GM12892 (cell line): ENCODE measurements at places on chromosomes 7 and 10.

- DNase-seq: no peak
These were observed 219.5 kb upstream of the CSTF2T start for GRCh38 chr10:51918884-51919325.

DNA sequence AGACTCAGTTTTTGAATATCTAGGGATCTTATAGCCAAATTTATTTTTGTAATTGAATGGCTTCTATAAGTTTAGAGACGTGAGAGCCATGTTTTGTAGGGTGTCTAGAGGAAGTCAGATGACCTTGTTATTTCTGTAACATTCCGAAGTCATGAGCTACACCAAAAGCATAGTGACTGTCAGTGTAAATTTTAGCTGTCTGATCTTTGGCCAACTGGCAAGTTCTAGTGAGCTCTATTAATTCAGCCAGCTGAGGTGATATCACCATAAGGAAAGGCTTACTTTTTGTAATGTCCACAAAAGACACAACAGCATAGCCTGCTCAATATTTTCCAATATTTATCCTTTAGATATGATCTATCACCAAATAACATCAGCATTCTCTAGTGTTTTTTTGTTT, 9.9 kb upstream of the NT5C3A start:
- no peak for DNase-seq

- no peak for DNase-seq
These were observed 69.6 kb downstream of the PARP12 start for GRCh38 chr7:139993169-139993568.

GRCh38 chr7:157691586-157692459, 355.0 kb downstream of the DNAJB6 start:
- DNase-seq: no peak

GRCh38 chr7:22159341-22159740, 197.6 kb downstream of the RAPGEF5 start:
- DNase-seq: no peak

DNA sequence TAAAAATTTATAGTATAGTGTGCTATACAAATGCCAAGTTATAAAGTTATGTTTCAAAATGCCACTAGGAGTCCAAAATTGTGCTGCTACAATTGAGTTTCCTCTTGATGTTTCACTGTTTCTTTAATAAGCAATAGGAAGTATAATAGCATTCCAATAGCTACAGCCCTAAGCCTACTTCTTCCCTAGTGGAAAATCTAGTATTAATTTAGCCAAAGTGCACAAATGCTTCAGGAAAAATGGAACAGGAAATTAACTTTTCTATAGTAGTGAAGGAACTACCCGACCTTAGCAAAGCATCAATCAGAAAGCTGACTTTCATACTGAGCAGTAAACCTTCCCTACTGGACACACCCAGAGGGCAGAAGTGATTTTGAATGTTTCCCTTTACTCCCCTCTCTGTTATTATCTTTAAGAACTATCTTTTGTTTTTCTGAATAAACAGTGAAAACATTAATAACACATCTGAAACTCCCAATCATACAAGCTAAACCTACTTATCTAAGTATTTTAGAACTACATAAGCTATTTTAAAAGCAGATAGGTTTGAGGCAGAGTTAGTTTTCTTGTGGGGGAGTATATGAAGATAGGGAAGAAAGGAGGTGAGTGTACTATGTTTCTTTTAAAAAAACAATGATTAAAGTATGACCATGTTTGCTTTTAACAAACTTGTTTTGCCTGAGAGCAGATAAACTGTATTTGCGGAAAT, 13.7 kb downstream of the CPED1 start:
- no peak for DNase-seq

DNA sequence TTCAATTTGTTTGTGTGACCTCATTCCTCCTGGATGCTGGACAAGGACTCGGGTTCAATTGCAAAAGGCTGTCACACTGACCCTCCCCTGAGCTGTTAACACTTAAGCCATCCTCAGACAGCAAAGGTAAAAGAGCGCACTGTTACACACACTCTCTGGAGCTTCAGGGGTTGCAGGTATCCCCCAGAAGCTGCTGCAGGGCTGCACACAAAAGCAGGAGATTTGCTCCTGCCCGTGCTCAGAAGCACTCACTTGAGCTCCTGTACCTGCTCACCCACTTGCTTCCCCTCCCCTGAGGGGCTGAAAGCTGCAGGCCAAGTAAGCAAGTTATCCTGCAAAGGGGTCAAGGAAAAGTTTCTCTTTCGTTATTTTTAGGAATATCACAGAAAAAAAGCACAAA, 886.2 kb upstream of the ZWINT start:
- no peak for DNase-seq

DNA sequence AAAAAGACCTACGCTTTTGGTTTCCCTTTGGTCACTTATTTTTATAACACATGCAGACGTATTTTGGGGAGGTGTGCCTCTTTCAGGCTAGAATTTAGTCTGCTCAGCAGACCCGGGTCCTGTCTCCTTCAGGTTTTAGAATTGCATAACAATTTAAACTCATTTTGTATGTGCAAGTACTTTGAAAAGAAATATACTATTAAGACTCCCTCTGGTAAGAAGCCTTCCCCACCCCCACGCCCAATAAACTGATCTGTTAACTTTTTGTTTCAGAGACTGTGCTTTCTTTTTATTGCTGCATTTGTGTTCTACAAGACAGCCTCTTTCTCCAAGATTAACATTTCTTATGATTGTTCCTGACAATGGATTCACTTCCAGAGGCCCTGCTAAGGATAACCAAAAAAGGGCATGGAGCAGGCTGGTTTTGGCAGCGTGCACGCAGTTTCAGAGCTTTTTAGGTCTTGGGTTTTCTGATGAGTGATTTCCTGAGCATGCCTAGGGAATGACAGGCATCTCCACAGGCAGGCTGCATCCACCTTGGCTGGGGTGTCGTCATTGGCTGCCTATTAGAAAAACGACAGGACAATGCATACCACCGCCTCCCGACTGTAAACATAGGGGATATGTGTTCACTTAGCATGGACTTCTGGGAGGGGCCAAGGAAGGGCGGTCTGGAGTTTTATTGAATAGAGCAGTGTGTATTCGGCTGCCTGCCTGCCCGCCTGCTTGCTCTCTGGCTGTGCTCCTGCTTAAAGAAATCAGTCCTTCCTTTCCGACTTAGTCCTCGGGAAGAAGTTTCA, at the start of gene CALD1:
TSS of gene CALD1 (plus strand) at position 694 of the 800 bp plus-strand sequence. CDS start 88,100 bp downstream, outside the sequence.
- no peak for DNase-seq

- DNase-seq: no peak
These were observed 6.3 kb downstream of the ZC3HAV1 start for GRCh38 chr7:139103057-139103815.

GRCh38 chr7:15947754-15948153, 261.3 kb upstream of the MEOX2 start:
- DNase-seq: no peak

GRCh38 chr10:78404296-78404695, 370.6 kb downstream of the RPS24 start:
- no peak for DNase-seq

DNA sequence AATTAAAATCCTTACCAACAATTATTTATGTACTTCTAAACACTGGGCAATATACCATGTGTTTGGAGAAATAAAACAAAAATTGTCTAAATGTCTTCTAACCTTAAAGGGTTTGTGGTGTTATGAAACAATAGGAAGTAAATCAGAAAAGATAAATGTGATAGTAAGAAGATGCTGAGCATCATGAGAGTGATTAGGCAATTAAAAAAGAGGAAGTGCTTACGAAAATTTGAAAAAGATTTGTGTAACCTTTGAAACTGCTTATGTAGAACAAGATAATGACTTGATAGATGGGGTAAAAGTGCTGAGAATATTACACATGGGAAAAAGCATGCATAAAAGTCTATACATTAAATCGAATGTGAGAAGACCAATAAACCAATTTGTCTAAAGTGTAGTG, 573.4 kb upstream of the CNTNAP2 start:
- no peak for DNase-seq

GRCh38 chr7:12069757-12070156, 141.3 kb upstream of the TMEM106B start:
- no peak for DNase-seq

DNA sequence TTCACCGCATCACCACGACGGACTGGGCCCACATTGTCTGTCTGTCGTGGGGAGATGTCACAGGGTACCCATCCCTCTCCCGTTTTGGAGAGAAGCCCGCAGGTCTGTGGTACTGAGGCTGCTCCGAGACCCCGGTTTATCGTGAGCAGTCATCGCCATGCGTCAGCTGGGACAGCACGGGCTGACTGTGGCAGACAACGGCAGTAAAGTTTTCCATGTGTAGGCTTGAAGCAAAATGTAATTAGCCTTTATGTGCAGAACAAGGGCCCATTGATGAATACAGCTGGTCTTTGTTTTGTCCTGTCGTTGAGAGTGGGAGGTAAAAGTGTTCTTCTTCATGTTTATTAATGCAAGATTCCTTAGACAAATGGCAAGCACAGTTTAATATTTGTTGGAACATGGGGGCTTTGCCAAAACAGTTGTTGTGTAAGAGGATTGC, 167.4 kb upstream of the SH2B2 start:
- DNase-seq: no peak

GRCh38 chr7:77812290-77812685, 13.7 kb downstream of the PHTF2 start:
- no peak for DNase-seq

- DNase-seq: no peak
These were observed 1.6 kb upstream of the ARHGAP12 start for GRCh38 chr10:31930023-31930751.

- no peak for DNase-seq
These were observed 15.3 kb downstream of the SLC25A13 start for GRCh38 chr7:96306385-96307125.

DNA sequence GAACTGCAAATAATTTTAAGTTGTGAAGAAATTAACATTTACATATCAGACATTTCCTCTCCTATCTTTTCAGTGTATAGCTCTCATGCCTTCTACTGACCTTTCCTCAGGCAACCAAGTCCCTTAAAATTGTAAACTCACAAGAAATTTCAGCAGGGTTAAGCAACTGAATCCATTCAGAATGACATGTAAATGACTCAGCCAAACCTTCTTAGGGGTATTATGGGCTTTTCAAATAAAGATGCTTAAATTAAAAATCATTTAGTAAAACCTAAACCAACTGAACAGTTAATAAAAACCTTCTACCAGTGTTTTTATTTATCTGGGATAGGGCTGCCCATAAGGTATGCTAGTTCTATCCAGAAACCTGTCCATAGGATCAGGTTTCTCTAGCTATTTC, 20.7 kb downstream of the WAPL start:
- DNase-seq: no peak

- DNase-seq: no peak
These were observed 444.2 kb upstream of the SEMA3D start for GRCh38 chr7:85630904-85631600.

- DNase-seq: no peak
These were observed 713 bp downstream of the LZTS2 start for GRCh38 chr10:101000127-101000914.

DNA sequence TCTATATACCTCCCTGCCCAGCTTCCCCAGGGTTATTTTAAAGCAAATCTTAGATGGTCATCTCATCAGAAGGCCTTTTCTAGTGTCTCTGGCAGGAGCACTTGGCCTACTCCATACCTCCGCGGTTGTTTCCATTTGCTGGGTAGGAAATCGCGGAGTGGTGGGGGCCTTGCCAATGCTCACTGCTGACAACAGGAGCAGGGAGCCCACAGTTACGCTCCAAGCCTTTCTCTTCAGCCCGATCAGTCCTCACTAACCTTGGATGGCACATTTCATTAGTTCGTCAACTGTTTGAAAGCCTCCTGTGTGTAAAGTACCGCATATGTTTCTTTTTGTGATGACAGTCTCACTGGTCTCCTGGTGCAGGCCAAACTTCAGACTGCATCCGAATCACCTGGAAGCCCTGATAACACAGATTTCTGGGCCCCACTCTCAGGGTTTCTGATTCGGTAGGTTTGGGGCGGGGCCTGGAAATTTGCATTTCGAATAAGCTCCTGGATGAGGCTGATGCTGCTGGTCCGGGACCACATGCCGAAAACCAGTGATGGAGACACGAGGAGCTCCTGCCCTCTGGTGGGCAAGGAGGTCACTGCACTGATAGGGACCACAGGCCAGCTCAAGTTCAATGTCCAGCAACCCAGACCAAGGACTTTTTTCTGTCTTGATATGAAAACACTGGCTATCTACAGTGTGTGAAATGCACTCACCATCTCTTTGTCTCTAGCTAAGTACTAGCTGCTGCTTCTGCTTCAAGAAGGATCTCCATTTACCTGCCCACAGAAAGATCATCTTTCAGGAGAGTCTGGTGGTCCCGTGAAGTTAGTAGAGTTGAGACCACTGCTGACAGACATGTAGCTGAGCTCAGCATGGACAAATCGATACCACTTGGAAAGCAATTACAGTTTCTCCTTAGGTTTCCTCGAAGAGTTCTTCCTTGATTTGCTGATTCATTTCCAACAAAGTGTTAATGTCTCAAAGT, 14.0 kb downstream of the LRGUK start:
- DNase-seq: peak; percentile 34

- DNase-seq: no peak
These were observed 68.6 kb upstream of the EFCAB10 start for GRCh38 chr7:105649727-105650381.

- DNase-seq: no peak
These were observed 36.6 kb upstream of the LRRC18 start for GRCh38 chr10:48976196-48976595.

DNA sequence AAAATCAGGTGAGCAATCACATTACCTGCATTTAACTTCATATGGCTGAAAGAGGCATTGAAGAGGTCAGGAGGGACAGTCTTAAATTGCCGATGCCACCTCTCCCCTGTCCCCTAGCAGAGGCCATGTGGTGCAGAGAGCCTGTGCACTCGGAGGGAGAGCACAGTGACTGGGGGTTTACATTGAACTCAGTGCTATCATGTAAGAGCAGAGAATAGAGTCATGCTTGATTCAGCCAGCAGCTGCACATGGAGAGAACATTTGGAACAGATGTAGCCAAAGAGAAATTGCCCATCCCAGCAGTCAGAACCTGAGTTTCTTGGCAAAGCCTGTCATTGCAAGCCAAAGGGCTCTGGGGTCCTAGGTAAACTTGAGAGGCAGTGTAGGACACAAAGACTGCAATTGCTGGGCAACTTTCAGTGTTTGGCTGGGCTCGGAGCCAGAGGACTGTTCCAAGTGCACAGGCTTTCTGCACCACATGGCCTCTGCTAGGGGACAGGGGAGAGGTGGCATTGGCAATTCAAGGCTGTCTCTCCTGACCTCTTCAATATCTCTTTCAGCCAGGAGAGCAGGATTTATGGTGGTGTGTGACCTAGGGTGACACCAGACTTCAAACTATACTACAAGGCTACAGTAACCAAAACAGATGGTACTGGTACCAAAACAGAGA, 267.1 kb downstream of the REEP3 start:
- no peak for DNase-seq

DNA sequence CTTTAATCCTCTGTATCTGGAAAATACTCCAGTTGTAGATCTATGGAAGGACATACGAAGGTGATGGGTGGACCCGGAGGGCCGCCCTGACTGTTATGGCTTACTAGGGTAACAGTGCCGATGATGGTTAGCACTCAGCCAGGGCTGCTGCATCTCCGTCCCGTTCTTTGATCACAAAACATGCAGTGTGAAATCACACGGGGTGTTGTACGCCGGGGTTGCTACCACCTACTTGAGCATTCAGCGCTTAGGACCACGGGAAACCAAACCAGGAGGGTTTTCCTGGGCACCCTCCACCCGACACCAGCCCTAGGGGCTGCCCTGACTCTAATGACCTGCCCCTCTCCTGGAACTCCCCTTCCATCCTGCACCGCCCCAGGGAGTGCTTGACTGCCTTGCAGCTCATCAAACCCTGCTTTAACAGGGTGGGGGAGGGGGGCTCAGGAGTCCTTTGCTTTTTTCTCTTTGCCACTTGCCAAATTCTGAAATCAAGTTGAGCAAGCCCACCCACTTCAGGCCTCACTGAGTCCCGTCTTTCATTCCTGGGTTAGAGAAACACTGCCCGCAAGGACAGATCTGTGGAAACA, 20.4 kb downstream of the ZNF775 start:
- DNase-seq: no peak
